ENCODE measurements at places on chromosomes 12 and 14.

- no peak for DNase-seq
Measured at GRCh38 chr12:76028571-76029277, 2.9 kb downstream of the PHLDA1 start.

GRCh38 chr12:99768758-99769157 is 121.2 kb downstream of the GARIN6 start:
- DNase-seq = no peak

DNA sequence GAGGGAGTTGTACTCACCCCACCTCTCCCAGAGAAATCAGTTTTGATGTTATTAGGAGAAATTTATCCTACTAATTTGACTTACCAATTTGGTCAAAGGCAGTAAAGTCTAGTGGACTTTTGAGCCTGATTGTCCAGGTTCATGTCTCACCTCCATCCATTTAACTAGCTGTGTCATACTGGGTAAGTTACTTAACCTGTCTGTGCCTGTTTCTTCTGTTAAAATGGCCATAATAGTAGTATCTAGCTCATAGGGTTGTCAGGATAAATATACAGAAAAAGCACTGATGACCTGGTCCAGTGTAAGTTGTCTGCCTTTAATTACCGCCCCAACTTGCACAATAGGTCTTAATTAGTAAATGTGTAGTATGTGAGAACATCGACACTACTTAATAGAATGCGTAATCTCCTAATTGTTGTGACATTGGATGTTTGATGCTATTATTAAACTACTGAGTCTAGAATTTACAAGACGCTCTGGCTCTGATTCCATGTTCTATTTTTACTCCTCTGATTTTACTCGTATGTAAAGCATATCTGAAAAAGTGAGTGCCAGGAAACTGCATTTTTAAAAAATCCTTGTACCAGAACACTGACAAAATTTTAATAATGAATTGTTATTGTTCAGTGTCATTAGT is 1.5 kb downstream of the RAB21 start:
- no peak for DNase-seq

DNA sequence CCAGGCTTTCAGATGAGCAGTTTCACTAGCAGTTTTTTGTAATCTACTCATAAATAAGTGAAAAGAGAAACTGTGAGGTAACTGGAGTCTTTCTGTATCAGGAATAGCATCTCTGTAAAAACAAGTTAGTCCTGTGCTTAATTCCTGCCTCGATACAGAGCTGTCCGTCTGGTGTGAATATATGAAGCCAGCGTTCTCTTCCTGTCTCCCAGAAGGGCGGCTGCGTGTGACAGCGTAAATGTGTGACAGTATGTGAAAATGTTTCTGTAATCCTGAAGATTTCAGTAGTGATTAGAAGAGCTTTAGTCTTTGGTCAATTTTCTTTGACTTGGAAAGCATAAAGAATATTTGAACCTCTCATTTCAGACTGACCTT is 150.3 kb downstream of the FBXL14 start:
- no peak for DNase-seq

DNA sequence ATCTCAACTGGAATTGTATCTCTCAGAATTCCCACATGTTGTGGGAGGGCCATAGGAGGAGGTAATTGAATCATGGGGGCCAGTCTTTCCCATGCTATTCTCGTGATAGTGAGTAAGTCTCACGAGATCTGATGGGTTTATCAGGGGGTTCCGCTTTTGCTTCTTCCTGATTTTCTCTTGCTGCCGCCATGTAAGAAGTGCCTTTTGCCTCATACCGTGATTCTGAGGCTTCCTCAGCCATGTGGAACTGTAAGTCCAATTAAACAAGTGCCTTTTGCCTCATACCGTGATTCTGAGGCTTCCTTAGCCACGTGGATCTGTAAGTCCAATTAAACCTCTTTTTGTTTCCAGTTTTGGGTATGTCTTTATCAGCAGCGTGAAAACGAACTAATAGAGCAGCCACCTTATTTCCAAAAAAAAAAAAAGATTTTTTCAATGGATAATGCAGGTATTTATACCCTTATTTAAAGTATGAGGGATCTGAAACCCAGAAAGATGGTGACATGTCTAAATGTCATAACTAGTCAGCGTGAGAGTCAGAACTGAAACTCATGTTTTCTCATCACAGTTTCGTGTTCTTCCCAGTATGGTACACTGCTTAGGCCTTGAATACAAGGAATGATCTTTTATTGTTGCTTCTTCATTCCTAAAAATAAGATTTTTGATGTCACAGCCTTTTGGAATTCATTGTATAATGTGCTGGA is 89.6 kb downstream of the ERC1 start:
- no peak for DNase-seq

GRCh38 chr12:49939707-49940106 is 10.8 kb upstream of the AQP2 start:
- no peak for DNase-seq

DNA sequence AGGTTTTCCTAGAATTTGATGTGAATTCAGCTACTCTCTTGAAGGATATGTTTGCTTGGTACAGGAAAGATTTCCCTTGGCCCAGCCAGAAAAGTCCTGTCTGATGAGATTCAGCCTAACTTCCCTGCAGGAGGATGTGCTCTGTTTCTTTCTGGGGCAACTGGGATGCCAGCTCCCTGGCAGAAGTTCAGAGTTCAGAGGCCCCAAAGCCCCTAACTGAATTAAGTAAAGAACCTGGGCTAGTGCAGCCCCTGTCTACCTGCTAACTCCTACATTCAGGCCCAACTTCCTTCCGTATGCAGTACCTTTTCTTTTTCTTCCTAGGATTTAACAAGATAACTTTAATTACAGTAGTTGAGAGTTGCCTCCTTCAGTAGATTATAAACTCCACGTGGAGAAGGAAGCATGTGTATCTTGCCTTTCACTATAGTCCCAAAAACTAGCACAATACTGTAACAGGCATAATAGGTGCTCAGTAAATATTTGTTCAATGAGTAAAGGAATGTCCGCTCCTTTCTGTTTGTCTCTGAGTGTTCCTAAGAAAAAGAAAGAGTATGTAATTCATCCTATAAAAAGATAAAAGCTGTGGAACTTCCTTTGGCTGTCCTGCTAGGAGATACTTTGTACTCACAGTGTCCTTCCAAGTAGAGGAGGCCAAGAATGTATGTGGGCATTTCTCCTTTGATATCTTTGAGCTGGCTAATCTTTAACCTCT is 141.0 kb downstream of the SLC8A3 start:
- no peak for DNase-seq

DNA sequence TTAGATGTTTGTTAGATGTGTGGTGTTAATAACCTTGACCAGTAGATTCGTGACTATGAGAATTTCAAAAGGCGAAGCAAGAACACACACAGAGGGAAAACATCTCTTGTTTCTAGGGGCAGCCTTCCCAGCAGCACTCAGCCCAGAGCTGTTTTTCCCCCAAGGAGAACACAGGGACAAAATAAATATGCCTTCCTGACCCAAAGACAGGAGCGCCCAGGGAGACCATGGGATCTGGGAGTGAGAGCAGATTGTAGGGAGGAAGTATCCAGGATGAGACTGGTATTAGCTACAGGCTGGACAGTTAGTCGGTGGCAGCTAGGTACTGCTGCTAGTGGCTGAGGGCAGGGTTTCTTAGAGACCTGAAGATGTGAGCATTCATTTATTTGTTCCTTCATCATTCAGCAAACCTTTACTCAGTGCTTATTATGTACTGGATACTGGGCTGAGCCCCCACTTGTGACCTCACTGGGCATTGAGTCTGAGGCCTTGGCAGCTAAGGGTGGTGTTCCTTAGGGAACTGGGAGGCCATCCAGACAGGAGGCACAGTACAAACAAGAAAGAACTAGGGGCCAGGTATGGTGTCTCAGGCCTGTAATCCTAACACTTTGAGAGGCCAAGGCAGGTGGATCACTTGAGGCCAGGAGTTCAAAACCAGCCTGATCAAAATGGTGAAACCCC is 469.8 kb downstream of the ZFP36L1 start:
- no peak for DNase-seq

DNA sequence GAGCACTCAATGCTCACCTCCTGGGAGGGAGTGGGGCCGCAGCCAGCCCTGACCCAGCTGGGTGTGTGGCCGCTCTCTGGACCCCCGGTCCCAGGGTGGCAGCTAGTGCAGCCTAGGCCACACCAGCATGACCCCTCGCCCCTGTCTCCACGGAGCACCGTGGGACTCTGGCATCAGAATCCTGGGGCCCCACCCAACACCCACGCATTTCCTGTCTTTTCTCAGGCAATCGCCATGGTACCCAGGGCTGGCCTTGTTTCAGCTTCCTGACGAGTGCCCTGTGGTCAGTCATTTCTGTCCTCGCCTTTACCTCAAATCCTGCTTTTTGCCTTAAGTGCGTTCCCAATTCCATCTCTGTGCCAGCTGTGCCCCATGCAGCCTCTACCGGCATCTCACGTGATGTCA is 15.9 kb downstream of the PACS2 start:
- no peak for DNase-seq

DNA sequence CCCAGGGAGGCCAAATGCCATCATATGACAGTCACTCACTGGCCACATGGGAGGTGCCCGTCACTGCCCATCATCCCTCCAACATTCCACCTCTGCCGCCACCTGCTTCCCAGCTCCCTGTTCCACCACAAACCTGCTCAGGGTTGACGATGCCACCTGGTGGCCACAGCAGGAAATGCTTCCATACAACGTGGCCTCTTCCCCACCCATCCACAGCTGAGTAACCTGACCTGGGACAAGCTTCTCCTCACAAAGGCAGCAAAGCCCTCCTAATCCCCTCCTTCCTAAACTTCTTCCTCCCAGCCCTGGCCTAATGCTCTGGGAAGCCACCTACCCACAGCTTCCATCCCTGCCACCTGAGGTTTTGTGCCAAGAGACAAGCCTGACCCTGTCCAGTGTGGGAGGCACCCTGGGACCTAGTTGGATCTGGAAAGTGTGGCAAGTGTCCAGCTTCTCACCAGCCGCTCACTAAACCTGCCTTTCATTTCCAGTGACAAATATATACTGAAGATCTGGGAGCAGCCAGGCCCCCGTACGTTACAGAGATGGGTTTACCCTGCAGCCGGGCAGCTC is 4.3 kb downstream of the DEGS2 start:
- no peak for DNase-seq

GRCh38 chr12:2651068-2651965 is 143.5 kb upstream of the FKBP4 start:
- no peak for DNase-seq

DNA sequence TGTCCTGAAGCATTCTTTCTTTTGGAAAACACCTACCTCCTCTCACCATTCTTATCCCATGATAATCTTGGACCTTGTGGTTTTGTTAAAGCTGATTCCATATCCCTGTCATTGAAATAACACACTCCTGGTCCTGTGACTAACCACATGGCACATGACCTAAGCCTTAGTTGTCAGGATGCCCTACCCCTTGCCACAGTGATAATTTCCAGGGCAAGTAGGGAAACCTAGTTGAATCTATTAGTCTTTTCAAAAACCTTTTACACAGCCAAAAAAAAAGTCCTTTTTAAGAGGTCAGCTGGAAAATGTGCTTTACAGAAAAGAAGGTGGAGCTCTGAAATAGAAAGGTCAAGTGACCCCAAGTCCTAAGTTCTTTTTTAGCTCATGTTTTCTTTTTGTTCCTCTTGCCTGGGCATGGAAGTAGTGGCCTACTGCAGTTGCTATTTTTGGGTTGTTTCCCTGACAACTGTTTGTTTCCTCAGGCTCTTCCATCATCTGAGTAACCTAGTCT is 608.4 kb downstream of the LRFN5 start:
- DNase-seq = no peak

- DNase-seq = no peak
Measured at GRCh38 chr12:16509411-16509810, 96.6 kb downstream of the LMO3 start.

GRCh38 chr14:93759719-93760307 is 28.5 kb downstream of the PRIMA1 start:
- DNase-seq = no peak

GRCh38 chr14:104239185-104239775 is 100.9 kb downstream of the KIF26A start:
- DNase-seq = no peak

DNA sequence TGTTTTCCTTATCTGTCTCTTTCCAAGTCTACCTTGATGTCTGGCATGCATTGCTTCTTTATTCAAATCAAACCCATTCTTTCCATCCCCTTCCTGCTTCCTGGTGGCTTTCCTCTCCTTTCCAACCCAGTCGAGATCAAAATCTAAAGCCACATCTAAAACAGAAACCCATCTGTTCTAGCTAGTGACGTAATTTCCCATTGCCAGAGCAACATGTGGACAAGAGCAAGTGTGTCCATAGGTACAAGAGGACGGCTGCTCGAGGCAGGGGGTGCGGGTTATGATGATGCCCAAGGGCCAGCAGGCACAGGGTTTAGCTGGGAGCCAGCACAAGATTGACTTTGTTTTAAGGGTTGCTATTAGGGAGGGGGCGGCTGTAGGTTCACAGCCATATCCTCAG is 7.0 kb downstream of the KRT80 start:
- DNase-seq = no peak

DNA sequence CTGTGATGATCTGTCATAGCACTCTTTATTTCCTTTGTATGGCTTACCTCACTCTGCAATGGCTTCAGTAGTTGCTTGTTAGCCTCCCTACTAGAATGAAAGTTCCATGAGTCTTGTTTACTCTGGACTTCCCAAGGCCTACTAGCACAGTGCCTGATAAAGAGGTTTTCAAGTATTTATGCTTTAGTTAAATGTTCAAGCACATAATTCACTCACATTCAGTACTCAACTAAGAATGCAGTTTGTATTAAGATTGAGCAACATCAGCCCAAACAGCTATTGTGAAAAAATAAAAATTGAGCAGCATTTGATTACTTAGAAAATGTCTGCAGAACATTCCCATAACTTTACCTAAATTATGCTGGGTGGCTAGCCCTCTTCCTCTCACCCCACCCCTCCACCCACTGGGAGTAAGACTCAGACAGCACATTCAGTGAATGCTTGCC is 158.9 kb upstream of the AMIGO2 start:
- no peak for DNase-seq

- DNase-seq = no peak
Measured at GRCh38 chr12:33115716-33116115, 219.1 kb upstream of the PKP2 start.

- no peak for DNase-seq
Measured at GRCh38 chr14:77241955-77242354, 29.1 kb downstream of the NGB start.

DNA sequence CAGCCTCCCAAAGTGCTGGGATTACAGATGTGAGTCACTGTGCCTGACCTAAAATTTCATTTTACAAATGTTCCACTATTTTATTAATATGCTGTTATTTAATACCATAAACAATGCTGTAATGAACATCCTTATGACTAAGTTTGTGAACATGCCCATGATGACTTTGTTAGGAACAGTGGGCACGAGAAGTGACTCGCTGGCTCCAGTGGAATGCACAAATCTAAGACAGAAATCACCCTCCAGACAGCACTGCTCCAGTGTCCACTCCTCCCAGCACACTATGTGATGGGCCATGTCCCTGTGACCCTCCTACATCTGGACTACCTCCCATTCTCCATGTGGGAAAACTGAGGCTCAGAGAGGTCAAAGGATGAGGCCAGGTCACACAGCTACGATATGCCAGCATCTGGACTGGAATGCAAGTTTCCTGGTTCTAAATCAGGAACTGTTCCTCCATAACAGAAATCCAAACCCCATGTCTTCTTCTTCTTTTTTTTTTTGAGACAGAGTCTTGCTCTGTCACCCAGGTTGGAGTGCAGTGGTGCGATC is 57.9 kb downstream of the GPR68 start:
- no peak for DNase-seq
